ENCODE measurements at places on chromosomes 3 and 15.

- no peak overlapping the region for H3K27ac ChIP-seq
- DNase-seq, result no peak
- no peaks in the 10 kb centered on the region for H3K36me3 ChIP-seq
- no peaks in the 10 kb centered on the region for H3K4me1 ChIP-seq
These were observed 342.3 kb upstream of the PROK2 start for GRCh38 chr3:72127224-72127612.

GRCh38 chr3:27927882-27928281 lies 205.8 kb upstream of the EOMES start:
- no peaks in the 10 kb centered on the region for H3K27me3 ChIP-seq
- no peak overlapping the region for H3K27ac ChIP-seq
- DNase-seq, result no peak

DNA sequence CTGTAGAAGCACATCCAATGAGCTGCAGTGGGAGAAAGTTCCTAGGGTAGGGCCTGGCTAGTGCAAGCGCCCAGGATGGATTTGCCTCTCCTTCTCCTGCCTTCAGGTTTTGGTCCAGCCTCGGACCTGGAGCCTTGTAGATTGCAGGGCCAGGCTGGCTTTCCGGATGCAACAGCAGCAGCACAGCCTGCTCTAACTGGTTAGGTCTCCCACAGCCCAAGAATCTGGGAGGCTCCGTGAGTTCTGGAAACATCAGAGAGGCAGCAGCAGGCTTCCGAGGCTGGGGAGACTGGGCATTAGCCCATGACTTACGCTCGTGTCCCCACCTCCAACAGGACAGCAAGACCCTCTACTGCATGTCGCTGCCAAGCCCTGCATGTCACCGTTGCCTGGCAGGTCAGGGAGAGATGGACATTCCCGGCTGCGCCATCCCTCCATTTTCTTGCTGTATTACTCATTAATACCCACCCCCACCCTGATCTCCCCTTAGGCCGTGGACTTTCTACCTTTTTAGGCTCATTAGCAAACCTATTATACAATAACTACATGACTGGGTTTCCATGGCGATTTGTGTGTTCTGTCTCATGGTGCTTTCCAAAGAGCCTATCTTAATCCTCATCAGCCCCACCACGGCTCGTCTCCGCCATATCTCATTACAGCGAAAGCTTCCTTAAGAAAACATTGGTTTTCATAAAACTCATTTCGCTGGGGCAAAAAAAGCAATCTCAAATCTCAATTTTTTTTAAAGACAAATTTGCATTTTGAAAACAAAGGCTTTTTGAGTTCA lies 40.9 kb upstream of the RGMA start:
- no peaks in the 10 kb centered on the region for H3K36me3 ChIP-seq
- no peaks in the 10 kb centered on the region for H3K4me1 ChIP-seq
- H3K27ac ChIP-seq, result no peak overlapping the region
- H3K4me3 ChIP-seq, result no peak overlapping the region

- H3K4me1 ChIP-seq, result peaks cover 41% of the 10 kb centered on the region
- peaks cover 6% of the 10 kb centered on the region for H3K27me3 ChIP-seq
- DNase-seq, result no peak
- peaks cover 2% of the 10 kb centered on the region for H3K36me3 ChIP-seq
- no peak overlapping the region for H3K27ac ChIP-seq
- H3K4me3 ChIP-seq, result no peak overlapping the region
These were observed 77.6 kb downstream of the DAPK2 start for GRCh38 chr15:63968700-63969099.

DNA sequence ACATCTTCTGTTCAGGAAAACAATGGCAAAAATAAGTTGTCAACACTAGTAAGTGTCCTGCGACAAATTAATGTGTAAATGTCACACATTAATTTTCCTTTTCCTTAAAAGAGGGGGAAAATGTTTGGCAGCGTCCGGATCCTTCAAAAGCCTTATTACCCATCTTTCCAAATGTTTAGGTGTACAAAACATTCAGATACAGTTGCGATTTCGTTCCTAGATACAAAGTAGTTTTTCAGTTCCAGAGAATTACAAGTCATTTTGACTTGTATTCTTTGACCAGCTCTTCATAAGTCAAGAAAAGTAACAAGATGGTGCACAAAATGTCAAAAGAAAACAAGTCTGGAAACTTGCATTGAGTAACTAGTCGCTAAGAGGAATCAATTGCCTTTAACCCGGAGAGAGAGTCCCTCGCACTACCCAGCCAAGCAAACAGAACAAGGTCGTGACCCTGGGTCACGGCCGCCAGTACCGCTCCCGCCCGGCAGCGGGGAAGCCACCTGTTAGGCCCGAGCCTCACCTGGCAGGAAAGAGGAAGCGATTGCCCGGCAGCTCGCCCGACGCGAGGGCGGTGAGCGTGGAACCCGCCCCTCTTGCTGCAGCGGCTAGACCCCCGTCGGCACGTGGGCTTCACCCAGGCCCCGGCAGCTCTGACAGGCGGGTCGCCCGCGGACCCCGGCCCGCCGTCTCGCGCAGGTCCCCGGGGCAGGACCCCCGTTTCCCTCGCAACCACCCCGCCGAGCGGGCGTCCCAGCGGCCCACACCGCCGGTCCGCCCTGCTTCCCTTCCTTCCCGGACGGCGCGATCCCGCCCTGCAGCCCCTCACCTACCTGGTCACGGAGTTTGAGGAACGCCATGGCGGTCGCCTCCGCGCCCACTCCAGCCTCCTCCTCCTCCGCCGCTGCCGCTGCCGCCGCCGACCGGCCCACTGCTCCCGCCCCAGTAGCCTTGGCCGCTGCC lies 61.0 kb upstream of the ANKRD28 start:
- H3K4me1 ChIP-seq, result peaks cover 40% of the 10 kb centered on the region
- peaks cover 19% of the 10 kb centered on the region for H3K36me3 ChIP-seq
- peak overlapping the region; percentile 98 for H3K4me3 ChIP-seq
- peak; percentile 80 for DNase-seq
- peaks cover 10% of the 10 kb centered on the region for H3K27me3 ChIP-seq

DNA sequence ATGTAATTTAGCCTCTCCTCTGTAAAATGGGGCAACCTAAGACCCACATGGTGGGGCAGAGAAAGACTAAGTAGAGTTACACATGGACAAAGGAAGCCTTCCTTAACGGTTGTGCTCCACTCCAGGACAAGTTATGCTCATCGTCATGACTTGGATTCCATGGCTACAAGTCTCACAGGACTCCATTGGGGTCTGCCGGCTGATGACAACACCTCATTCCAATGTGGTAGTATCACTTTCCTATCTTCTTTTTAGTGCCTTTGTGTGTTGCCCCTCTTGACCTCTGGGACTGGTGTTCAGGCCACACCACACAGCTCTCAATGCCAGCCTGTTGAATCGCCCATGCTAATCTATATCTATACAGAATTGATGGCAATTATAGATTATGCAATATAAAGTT lies 181.3 kb upstream of the WNT5A start:
- no peak overlapping the region for H3K4me3 ChIP-seq
- DNase-seq, result no peak
- H3K36me3 ChIP-seq, result no peaks in the 10 kb centered on the region
- H3K4me1 ChIP-seq, result peaks cover 7% of the 10 kb centered on the region
- peaks cover 4% of the 10 kb centered on the region for H3K27me3 ChIP-seq
- H3K27ac ChIP-seq, result no peak overlapping the region
